ENCODE measurements at places on chromosomes 11 and 22.

- DNase-seq, result no peak
Measured at GRCh38 chr11:102237096-102237735, 80.1 kb upstream of the BIRC3 start.

- DNase-seq, result no peak
Measured at GRCh38 chr22:18974477-18975180, 38.5 kb upstream of the PRODH start.

DNA sequence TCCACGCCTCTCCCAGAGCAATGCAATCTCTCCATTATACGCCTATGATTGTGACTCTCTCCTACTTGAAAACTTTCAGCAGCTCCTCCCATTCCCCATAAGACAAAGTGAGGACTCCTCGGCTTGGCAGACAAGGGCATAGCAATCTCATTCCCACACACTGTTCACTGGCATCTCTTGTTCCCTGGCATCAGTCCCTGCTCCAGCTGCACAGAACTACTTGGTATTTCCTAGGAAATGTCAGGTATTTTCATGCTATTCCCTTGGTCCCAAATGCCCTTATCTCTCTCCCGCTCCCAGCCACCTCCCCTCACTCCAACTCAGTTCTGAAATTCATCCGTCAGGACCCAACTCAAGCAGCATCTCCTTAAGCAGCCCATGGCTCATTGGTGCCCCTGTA lies 28.4 kb downstream of the TMPRSS5 start:
- DNase-seq, result no peak

- no peak for DNase-seq
Measured at GRCh38 chr11:85855341-85855656, at the start of gene CCDC83. TSS of gene CCDC83 (plus strand) at chr11:85855383. CDS start at chr11:85865124, 9,741 bp downstream.

GRCh38 chr11:95778699-95779098 lies 10.9 kb downstream of the FAM76B start:
- DNase-seq, result no peak

- DNase-seq, result no peak
Measured at GRCh38 chr11:7759010-7759409, 37.7 kb downstream of the OR5P2 start.

DNA sequence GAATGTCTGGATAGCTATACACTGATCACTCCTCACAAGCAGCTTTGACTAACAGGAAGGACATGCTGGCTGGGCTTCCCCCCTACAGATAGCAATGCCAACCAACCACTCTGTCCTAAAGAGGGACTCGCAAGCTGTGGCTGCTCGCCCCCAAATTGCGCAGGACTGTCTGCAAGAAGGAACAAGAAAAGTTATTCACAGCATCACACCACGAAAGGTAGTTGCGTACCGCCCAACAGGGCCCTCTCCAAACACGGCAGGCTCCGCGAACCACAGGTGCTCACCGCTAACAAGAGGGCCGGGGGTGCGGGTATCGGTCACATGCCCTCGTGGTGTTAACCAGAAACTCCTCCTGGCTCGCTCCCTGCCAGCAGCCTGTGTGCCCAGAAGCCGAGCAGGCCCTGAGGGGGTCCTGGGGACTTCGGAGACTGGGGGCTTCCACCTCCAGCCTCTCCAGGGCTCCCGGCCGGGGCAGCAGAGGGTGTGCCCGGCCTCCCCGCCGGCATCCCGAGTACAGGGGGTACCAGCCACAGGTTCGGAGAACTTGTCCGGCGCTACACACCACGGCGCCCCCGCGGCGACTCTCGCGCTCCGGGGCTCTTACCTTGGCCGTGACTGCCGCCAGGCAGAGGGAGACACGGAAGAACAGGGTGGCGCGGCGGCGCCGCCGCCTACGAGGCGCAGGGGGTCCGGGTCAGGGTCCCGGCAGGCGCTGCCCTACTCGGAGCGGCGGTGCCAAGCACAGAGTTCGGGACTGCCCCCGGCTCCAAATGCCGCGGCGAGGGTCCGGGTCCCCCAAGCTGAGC lies 682 bp downstream of the LARGE1 start:
- peak; percentile 38 for DNase-seq

- no peak for DNase-seq
Measured at GRCh38 chr22:46632646-46633249, 12.6 kb downstream of the GRAMD4 start.

DNA sequence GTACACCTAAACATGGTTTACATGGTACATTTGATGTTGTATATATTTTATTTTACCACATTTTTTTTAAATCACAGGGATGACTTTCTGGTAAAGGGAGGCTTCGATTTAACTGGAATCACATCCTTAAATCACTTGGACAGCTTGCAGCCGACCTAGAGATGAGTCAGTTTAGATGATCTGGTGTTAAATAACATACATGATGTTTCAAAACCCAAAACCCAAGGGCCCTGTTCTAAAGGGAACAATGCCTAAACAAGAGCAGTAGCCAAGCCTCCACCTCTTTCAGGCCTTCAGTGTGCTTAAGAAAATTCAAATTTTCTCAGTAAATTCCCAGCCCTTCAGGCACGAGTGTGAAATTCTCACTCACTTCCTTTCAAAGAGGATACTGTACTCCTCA lies 108.8 kb downstream of the WT1 start:
- DNase-seq, result no peak

- no peak for DNase-seq
Measured at GRCh38 chr11:78768971-78769370, 194.3 kb upstream of the NARS2 start.

DNA sequence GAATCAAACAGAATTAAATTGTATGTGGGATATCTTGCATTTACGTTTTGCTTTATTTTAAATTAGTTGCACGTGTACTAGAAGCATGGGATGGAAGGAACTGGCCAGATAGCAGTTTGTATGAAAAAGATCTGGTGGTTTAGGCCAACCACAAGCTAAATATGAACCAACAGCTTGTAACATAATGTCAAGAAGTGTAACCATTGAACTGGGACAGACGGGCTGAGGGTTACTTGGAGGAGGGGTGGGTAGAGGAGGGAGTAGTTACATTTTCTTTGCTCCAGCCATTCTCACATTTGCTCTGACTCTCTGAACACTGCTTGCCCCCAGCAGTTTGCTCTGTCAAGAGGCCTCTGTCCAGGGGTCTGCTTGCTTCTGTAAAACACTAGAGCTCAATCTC lies 31.7 kb upstream of the CXCR5 start:
- DNase-seq, result no peak

DNA sequence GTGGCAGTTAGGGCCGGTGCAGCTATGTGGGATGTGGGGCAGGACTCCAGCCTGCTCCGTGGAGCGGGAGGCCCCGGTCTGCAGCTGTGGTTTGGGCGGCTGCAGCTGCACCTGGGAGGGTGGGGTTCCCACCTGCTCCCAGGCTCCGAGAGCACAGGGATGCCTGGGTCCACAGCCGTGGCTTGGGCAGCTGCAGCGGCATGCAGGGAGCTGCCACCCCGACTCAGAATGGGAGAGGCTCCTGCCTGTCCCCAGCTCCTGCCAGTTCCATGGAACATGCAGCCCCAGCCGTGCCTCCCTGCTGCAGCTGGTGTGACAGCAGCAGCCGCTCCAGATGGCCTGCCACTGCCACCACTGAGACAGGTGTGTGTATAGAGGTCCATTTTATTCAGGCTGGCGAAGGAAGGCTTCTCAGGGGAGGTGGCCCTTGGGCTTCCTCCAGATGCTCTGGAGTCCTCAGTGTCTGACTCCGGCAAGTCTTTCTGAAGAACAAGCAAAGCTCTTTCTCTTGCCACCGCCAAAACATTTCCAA lies 21.8 kb upstream of the UPK3A start:
- DNase-seq, result no peak

- DNase-seq, result peak; percentile 7
Measured at GRCh38 chr22:43846966-43847365, 15.3 kb downstream of the SULT4A1 start.

DNA sequence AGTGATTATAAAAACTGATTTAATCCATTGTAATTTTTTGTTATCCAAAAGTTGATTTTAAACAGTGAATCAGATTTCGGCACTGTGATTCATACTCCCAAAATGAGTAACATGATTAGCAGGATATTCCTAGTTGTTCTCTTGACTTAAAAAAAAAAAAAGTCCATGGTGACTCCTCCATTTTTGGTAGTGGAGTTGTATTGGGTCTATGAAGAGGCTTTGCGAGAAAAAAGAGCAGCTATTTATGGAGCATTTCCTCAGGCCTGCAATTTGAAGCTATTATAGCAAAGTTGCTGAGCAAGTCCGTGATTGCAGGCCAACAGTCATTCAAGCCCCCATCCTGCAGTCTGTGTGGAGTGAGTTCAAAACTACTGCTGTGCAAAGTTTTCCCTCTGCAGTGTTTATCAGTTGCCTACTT lies 28.8 kb downstream of the YAP1 start:
- DNase-seq, result no peak

GRCh38 chr11:73446766-73447165 lies 70.6 kb downstream of the RELT start:
- DNase-seq, result no peak

DNA sequence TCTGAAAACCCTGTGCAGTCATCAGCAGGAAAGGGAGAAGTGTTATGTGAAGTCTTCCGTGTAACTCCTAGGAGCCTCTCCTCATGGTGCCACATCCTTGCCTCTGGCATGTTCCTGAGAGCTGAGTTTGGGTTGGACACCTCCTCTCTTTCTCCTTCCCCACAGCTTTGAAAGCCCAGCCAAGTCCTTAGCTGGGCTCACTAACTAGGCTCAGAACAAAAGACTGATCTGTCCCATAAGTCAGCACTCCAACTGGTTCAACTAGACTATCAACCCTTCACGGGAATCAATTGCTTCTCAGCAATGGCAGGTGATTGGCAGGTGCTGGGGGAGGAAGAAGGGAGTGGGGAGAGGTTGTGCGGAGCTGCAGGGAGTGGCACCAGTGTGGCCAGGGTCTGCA lies 509.9 kb upstream of the B3GAT1 start:
- DNase-seq, result no peak

All from activated naive CD8-positive, alpha-beta T cell treated with anti-CD3 and anti-CD28 coated beads, Interleukin-2, amount 10 ng/mL, durations not matched to agents 7 days and 5 days (primary cell).